ENCODE measurements at places on chromosomes 3 and 15.

GRCh38 chr15:89909611-89910010, 3.1 kb downstream of the ARPIN start:
- no peak for DNase-seq

DNA sequence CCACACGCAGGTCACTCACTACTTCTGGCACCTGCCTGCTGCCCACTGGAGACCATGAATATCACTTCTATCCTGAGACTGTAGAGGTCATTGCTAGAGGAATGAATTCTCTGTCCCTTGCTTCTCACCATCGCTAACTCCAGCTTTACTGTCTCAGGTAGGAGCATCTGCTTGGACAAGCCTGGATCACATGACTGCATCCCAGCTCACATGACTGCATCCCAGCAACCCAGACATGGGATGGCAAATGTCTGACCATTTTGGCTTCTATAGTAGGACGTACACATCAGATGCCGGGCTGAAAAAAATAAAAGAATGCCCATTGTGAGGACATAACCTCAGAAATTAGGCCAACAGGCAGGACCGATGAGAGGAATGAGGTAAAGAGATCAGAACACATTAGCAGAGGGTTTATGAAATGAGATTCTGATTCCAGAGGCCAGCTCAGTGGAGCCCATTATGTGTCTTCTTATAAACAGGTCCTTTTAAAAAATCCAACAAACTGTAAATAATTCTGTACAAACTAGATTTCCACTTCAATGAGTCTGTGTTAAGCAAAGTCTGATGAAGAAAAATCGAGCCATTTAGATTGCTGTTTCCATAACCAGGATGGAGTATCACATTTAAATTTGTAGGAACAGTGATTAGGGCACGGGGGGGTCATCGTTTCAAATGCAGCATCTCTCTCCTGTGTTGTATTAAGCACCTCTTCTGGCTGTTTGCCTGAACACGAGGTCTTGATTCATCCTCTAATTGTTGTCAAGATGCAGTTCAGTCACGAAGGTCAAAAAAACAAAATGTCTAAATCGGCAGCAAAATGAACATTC, 126.7 kb downstream of the MTHFS start:
- DNase-seq = no peak

DNA sequence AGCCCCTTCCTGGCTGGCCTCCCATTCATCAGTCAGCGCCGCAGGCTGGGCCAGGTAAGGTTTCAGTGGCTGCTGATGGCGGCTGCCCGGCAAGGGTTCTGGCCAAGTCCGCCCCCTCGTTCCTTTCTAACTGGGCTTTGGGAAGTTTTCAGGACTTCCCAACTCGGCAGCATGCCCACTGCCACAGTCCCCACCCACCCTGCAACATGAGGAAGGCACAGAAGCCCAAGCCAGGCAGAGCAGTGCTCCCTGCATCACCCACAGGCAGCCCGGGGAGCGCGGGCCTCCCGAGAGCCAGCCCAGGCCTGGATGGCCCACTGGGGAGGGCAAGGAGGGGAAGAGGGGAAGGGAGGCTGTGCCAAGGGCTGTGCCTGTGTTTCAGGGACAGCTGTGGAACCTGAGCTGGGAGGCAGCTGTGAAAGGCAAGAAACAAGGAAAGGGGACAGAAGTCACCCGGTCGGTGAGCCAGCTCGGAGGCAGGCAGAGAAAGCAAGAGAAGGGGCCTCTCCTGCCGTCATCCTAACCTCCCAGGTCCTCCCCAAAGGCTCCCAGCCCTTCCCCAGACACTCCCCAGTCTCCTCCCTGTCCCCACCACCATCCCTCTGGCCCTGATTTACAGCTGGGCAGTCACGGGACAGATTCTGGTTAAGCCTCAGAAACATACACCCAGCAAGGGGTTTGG, 73.9 kb downstream of the CPN2 start:
- DNase-seq = no peak

DNA sequence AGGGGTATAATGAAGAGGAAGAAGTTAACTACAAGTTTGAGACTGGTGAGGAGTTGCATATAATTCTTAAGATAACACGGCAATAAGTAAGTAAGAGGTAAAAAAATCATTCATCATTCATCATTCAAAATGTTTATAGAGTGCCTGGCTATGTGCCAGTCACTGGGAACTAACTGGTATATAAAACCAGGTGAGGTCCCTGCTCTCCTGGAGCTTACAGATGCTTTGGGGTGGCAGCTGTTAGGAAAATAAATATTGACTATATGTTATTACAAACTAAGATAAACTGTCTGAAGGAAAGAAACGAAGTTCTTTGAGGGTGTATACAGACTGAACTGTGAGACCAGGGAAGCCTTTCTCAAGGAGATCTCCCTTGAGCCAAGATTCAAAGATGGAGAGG, 2.9 kb downstream of the CASR start:
- no peak for DNase-seq

- DNase-seq = no peak
These were observed 12.4 kb upstream of the TPM1 start for GRCh38 chr15:63030101-63030551.

DNA sequence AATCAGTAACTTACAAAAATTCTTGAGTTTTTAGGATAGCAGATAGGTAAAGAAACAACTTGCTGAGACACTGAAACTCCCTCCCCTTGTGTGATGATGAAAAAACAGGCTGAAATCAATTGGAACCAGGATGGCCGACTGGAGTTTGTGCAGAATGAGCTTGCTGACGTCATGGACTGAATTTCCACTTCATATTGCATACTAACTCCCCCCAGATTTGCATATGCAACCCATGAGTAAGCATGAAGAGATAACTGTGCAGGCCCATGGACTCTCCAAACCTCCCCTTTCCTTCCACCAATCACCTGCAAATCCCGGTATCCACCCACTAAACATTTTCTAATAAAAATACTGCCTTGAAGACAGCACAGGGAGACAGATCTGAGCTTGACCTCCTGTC, 82.0 kb upstream of the SCN5A start:
- DNase-seq = no peak

- DNase-seq = no peak
These were observed 78.6 kb downstream of the RNF13 start for GRCh38 chr3:149891621-149892020.

- no peak for DNase-seq
These were observed 348.7 kb downstream of the NTRK3 start for GRCh38 chr15:87907676-87908446.

GRCh38 chr3:126528800-126529541, 5.0 kb downstream of the CHST13 start:
- DNase-seq = no peak

- no peak for DNase-seq
These were observed 53.1 kb downstream of the SLC4A7 start for GRCh38 chr3:27431116-27431515.

DNA sequence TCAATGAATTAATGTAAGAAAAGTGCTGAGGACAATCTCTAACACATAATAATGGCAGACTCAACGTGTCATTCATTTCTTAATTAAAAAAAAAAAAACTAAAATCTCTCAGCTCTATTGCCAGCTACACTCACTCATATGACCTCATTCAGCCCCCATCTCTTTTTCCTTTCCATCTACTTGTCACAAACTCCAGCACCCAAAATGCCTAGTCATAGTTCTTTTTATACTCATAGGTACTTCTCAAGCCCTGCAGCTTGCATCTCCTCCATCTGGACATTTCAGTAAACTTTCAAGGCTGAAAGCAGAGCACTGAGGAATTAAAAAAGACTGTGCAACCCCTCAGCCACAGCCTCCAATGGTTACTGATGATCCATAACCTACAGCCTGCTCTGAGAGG, 109.8 kb downstream of the PLCH1 start:
- no peak for DNase-seq

- no peak for DNase-seq
These were observed 640.4 kb upstream of the ARPP21 start for GRCh38 chr3:34998902-34999301.

GRCh38 chr3:27653803-27654558, 68.1 kb downstream of the EOMES start:
- no peak for DNase-seq

DNA sequence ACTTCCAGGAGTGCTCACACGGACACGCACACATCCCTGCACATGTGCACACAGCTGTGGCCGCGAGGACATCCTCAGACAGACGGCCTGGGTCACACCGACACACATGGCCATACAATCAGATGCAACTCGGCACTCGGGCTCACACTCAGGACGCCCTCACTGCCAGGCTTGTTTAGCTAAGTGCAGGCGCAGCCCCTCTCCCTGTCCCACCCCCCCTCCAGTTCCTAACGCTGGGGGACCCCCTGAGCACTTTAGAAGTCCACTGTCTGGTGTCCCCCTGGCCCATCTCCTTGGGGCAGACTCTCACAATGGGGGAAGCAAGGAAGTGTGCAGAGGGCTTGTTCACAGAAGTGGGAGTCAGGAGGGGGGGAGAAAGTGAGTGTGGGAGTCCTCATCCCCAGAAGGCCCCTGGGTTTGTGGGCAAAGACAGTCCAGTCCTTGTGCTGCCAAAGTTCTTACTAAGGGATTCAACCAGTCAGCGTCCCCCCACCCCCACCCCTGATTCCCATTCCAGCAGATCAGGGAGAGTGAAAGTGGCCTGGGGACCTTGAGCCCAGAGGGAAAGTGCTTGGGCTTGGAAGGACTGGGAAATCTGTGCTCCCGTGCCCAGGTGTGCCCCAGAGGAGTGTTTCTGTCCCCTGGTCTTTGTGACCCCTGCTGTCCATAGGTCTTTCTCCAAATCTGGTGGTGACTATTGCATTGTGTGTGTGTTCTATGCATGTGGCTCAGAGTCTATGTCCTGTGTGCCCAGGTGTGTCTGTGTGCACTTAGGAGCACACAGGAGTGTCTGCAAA, 767 bp upstream of the GATA2 start:
- no peak for DNase-seq

GRCh38 chr15:89002830-89003229, 85.4 kb upstream of the ABHD2 start:
- DNase-seq = no peak

- DNase-seq = no peak
These were observed 854.1 kb downstream of the ROBO1 start for GRCh38 chr3:78913711-78914110.

- no peak for DNase-seq
These were observed 14.0 kb upstream of the DYNC1LI1 start for GRCh38 chr3:32584660-32585059.

DNA sequence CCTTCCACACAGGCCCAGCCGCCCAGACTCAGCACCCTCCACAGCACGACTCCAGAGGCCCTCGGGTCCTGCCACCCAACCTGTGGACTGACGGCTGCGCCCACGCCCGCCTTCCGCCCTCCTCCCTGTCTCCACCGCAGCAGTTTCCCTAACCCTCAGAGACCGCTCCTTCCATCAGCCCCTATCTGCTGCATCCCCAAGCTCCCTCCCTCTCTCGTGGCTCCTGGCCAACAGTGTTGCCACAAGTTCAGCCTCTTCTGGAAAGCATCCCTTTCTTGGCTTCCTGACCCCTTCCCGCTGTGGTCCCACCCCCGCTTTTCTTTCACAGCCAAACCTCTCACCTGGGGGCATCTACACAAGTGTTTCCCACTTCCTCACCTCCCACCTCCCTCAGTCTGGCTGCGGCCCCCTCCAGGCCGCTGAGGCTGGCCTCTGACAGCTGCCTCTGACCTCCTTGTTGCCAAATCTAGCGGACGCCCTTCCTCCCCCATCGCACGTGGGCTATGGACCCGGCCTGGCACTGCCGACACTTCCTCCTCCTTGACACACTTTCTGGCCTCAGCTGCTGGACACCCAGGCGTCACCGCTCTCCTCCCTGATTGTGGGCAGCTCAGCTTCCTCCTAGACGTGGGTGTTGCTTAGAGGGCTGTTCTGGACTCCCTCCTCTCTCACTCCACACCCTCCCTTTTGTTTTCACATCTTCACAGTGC, 168.8 kb upstream of the TLE3 start:
- DNase-seq = no peak

GRCh38 chr3:11185564-11186317, 31.4 kb downstream of the HRH1 start:
- DNase-seq = no peak

GRCh38 chr3:15324379-15324808, 8.0 kb downstream of the SH3BP5 start:
- no peak for DNase-seq

DNA sequence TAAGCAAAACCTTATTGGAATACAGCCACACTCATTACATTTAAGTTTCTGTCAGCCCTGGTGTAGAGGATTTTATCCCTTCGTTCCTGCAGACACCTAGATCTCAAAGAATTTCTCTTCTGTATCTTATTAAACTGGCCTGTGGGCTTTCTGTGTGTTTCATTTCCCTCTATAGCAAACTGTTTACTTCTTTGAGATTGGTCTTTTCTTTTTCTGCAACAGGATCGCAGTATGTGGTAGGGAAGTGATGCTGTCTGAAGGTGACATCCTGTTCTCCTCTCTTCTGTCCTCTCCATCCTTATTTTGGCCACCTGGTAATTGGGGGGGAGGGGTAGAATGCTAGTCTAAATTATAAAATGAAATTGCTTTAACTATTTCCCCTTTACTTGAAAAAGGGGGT, 25.5 kb downstream of the ATP1B3 start:
- DNase-seq = no peak

- DNase-seq = no peak
These were observed 291.6 kb upstream of the TGFBR2 start for GRCh38 chr3:30314757-30315325.

GRCh38 chr3:2861920-2862319, 248.3 kb downstream of the IL5RA start:
- DNase-seq = no peak

- DNase-seq = peak; percentile 50
These were observed 581 bp downstream of the SH3BP5 start for GRCh38 chr3:15331606-15332404.

DNA sequence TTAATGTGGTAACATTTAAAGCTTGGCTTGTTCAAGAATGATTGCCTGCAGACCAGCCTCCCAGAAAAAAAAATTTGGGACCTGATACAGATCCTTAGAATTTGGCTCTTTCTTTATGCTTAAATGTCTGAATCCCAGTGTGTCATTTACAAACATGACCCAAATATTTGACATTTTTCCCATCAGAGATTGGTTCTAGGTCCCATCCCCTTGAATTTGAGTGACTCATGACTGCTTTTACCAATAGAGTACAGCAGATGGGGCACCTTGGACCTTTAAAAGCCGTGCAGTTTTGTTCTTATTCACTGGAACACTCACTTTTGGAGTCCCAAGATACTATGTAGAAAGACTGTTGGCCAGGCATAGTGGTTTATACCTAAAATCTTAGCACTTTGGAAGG, 231.6 kb downstream of the ZIC1 start:
- no peak for DNase-seq

- DNase-seq = no peak
These were observed 126.5 kb upstream of the THBS1 start for GRCh38 chr15:39454189-39454986.

GRCh38 chr3:46913644-46914043, 36.1 kb downstream of the PTH1R start:
- DNase-seq = no peak

All from stimulated activated naive CD4-positive, alpha-beta T cell treated with Interleukin-2 at 50 U/mL for 16 hours (primary cell).